Urothelium cell line (cell line): ENCODE measurements at places on chromosomes 7 and 10.

DNA sequence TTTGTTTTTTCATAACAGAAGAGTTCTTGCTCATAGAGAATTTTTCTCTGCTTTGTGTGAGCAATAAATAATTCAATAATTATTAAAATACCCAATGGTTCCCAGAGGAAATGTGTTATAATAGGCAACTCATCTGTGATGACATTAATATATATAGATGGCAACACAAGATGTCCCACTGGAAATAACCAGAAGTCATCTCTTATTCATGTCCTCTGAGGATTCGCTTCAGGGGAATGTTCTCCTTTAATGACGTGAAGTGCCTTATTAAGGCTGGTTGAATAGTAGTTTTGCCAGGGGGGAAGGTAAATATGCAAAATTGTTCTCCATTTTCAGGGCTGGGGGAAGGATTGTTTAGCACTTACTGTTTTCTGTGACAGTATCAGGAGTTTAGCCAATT is 3.1 kb downstream of the SLC39A12 start:
- DNase-seq = no peak

DNA sequence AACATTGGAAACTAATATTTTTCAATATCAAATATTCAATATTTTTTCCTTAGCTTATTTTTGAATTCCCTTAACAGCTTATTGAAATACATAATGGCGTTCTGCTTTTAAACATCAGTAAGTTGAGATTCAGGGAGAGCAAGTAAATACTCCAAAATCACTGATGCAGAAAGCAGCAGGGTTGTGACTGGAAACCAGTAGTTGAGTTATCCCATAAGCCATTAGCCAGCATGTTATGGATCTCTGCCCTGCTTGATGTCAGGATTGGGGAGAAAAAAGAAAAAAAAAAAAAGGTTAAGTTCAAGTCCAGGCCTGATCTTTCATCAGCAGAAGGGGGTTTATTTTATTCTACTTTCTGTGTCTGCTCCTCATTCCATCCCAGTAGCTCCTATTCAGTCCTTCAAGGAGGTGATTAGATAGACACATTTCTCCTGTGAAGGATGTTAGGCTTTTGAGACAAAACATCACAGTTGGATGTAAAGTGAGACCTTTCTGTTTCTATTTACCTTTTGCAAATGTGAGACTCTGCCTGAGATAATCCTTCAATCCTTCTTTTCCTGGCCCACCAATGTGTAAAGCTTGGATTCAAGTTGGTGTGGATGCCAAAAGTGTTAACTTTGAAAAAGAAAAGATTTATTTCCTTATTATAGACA is 110.9 kb upstream of the HDAC9 start:
- DNase-seq = no peak

- DNase-seq = no peak
These were observed 89.4 kb upstream of the PALS2 start for GRCh38 chr7:24483804-24484203.

- DNase-seq = no peak
These were observed 183.4 kb upstream of the PLXNA4 start for GRCh38 chr7:132759482-132760243.

GRCh38 chr10:113555751-113556150 is 2.9 kb downstream of the HABP2 start:
- no peak for DNase-seq

DNA sequence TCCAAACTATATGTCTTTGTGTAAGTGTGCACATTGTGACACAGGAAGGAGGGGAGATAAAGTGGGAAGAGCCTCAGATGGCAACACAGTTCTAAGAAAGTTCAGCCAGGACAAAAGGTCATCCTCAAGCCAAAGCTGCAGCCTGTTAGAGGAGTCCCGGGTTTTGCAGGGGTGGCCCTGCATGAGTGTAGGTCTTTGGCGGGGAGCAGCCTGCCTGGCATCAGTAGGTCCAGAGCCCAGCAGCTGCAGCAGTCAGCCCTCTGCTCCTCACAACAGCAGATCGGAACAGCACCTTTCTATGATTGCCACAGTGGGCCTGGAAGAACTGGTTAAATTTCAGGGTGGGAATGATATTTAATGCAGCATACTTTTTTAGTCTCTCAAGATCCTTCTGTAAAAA is 13.5 kb upstream of the VDAC2 start:
- DNase-seq = no peak

DNA sequence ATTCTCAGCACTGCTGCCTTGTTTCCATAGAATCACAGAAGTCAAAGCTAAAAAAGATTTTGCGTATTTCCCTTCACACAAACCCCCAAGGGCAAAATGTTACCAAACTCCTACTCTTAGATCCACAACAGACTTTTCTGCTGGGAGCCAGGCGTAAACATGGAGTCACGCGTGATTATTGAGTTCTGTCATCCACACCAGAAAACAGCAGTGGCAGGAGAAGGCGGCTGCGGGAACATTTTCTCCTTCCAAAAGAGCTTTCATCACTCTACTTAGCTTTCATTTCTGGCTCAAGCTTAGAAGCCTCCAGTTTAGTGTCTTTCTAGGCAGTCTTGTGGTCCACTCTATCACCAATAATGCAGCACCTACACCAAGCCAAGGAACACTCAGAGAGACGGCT is 712.9 kb upstream of the NRP1 start:
- no peak for DNase-seq

DNA sequence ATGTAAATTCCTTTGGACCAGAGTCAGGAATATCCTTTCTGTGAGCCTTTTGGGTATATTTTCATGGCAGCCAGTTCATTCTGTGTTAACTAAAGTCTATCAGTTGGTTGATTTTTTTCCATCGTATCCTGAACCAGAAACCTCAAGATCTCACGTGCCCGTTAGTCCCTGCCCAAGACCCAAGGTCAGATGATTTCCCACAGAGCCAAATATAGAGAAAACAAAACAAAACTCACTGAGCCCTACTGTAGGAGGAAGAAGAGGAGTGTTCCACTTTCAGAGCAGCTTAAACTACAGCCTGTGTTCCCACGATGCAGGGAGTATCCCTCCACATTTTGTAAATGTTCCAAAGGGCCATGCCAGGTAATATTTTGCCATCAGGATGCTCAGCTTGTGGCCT is 96.0 kb upstream of the ADO start:
- no peak for DNase-seq

DNA sequence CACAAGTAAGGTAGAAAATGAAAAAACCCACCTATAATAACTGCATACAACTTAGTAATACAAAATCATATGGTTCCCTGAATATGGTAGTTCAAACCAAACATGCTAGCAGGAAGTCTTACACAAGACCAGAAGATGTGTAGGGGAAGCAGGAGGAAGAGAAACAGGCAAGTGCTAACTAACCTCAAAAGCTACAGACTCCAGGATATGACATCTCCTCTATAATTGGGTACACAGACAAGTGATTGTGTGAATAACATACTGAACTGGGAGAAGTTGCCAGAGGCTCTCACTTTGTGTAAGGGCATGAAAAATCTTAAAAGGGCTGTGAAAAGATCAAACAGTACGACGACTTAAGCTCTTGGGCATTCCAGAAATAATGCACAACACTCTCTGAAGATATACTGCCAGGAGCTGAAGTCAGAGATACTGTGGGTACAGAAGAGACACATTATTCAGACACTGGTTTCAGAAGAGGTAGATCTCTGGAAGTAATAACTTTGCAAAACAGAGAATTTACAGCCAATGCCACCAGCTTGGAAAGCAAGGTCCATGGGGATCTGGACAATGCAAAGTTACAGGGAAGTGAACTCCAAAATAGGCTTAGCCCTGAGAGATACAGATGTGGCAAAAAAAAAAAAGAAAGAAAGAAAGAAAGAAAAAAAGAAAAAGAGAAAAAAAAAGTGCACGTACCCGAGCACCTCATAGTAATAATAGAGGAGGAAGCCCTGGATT is 767.2 kb downstream of the TNS3 start:
- no peak for DNase-seq

GRCh38 chr10:10351451-10351850 is 666.2 kb upstream of the CELF2 start:
- DNase-seq = no peak

DNA sequence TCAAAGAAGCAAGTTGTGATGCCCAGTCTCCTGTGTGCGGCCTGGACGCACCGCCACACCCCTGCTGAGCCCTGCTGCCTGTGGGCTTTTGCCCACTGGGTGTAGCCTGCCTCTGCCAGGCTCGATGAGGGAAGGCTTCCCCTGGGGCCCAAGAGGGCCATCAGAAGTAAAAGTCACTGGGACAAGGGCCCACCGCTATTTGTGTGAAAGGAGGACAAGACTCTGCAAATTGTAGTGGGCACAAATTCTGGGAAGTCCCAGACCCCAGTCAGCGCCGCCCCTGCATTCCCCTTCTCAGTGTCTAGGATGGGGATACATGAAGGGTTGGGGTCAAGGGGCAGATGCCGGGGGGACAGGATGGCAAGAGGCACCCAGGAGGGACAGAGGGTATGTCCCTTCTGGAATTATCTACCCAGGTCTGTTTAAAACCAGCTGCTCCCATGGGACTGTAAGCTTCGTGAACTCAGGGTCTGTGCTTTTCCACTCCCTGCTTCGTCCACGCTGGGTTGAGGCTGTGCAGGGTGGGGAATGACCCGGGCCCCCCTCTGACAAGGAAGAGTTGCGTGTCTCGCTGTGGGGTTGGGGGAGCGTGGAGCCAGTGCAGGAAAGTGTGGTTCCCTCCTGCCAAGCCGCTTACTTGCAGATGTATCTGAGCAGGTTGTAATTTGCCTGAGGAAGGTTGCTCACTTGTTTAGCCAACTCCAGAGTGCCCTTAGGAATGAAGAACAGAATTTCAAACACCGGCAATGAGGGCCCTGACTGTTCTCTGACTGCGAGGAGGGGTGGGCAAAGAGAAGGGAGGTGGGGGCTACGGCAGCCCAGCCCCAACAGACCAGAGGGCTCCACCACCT is 147.2 kb downstream of the MAPK8 start:
- no peak for DNase-seq

DNA sequence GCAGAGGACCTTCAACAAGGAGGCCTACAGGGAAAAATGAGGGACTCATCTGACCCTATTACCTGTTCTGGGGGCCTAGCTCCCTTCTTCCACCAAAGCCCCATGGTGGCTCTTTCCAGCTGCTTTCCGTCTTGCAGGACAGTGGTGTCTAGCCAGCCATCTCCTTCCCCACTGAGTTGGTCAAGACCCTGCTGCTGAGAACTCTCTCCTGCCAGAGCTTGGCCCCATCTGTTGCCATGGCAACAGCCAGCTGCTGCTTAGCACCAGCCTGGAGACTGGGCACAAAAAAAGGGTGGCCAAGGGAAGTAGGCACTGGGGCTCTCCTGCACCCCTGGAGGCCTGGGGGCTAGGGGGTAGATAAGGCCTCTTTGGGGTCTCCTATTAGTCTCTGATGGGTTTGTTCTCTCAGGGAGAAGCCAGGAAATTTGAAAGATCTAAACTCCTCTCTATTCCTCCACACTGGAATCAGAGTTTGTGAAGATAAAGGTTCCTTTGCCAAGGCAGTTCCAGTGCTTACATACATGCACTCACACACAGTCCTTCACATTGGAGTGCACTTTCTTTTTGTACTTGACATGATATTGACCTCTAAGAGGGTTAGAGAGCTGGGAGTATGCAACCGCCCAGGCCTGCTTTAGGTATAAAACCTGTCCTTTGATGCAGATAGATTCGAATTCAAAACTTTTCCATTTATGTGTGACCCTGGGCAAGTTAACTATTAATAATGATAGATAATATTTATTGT is 15.8 kb downstream of the TSPAN33 start:
- DNase-seq = no peak

DNA sequence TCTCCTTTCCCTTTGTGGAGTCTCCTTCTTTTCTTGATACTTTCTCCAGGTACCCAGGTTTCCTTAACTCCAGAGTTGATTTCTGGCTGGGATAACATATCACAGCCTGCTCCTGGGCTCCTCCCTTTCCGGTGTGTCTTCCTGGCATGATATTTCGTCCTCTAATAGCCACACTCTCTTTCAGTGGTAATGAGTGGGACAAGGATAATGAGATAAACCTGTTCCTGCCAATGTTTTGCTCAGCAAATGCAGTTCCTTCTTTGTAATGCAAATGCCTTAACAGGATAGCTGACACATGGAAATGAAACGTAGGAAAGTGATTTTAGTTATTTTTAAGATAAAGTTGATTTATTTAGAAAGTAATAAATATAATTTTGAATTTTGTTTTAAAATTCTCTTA is 168.6 kb downstream of the NRP1 start:
- no peak for DNase-seq

DNA sequence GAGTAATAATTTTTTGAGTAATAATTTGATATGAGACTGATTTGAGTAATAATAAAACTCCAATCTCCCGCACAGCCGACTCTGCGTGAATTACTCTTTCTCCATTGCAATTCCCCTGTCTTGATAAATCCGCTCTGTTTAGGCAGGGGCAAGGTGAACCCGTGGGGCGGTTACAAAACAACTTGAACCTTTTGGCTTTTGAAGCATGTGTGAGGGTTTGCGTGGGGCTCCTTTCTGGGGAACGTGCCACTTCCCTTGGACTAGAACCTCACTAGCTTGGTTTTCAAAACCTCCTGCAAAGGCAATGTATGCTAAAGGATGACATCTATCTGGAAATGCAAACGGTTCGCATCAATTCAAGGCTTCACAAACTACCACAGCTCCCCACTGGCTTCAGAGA is 1.5 kb downstream of the CRPPA start:
- no peak for DNase-seq

DNA sequence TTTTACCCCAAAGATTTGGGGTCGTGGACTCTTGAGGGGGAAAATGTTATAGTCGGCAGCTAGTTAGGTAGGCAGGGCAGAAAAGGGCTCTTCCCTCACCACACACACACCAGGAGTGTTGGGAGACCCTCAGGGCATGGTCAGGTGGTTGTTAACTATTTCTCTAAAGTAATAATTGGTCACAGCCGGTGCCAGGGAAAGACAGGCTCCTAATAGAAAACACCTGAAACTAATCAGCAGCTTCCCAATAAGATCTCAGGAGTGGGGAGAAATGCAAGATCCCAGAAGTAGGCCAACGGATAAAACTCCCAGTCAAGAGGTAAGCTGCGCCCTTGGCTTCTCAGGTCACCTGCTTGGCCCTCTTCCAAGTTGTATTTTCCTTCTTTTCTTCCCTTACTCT is 213.1 kb downstream of the PHTF2 start:
- no peak for DNase-seq

GRCh38 chr7:50628434-50629084 is 63.4 kb upstream of the DDC start:
- DNase-seq = no peak

DNA sequence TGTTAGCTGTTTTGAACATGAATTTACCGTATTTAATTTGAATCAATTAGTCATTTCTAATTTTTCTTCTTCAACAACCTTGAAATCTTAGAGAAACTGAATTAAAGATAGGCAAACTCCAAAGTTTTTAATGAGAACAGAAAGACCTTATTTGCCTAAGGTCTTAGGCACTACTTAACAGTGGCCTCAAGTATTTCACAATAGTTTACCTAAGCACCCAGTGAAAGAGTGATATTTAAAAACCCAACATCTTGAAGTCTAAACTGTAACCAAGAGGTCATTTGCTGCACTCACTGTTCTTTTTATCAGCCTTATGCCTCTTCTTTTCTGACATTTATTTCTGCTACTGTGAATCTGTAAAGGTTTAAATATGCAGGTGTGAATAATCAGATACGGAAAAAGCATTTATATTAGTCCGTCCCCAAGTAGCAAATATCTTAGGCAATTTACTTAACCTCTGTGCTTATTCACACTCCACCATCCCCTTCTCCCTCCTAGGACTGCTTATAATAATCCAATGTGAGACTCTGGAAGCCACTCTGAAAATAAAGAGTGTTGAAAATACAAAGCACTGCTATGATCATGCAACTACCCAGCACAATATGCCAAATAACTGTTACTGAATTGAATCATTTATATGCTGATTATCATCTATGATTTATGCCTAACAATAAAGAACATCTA is 105.7 kb downstream of the ELAPOR2 start:
- DNase-seq = no peak

GRCh38 chr7:14751461-14751860 is 151.1 kb downstream of the DGKB start:
- no peak for DNase-seq

GRCh38 chr7:98295467-98296192 is 14.1 kb downstream of the BRI3 start:
- DNase-seq = no peak
